ENCODE measurements at places on chromosomes 16 and 17.

DNA sequence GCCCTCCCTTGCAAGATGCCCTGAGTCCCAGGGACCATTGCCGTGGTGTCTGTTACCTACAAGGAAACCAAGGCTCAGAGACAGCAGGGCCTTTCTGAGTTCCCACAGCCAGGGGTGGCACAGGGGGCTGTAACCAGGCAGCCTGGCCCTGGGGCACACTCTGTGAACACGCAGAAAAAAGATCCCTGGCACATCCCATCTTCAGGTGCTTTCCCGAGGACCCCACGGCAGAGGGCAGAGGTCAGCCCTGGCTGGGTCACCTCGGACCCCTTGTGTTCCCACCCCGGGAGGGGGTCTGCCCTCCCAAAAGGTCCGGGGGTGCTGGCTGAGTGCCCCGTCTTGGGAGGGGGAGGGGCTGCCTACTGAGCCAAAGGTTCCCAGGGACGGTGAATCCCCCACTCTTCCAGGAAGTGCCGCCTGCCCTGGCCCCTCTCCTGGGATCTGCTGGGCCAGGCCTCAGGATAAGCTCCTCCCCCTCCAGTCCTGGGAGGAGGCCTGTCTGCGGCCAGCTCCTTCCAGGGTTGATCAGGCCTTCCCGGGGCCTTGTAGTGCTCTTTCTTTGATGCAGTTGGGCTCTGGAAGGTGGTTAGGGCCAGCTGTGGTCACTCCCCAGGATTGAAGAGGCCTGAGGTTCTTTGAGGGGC lies 8.1 kb downstream of the GLIS2 start:
- DNase-seq, result no peak

DNA sequence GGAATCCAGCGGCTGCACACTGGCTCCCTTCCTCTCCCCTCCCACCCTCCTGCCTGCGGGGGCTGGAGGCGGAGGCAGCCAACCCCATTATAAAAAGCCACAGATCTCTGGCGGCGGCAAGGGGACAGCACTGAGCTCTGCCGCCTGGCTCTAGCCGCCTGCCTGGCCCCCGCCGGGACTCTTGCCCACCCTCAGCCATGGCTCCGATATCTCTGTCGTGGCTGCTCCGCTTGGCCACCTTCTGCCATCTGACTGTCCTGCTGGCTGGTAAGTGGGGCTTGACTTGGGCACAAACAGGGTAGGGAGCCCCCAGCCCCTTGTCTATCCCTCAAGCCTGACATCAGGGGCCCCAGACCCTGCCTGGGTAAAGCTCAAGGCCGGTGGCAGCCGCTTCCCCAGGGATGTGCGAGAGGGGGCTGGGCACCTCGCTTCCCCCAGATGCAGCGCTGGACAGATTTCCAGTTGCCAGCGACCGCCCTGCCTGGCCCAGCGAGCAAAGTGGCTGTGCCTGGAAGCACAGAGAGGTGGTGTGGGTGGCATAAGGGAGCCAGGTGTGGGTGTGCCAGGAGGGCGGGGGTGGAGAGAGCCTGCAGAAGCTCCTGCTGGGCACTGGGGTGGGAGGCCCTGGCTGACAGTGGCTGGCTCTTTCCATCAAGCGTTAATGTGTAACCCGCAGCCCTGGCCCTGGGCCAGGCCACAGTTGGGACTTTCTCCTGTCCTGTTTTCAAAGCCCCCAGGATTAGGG lies at the start of gene CX3CL1:
TSS of gene CX3CL1 (plus strand) at position 119 of the 745 bp plus-strand sequence. CDS start at position 198, 79 bp downstream.
- DNase-seq, result no peak

DNA sequence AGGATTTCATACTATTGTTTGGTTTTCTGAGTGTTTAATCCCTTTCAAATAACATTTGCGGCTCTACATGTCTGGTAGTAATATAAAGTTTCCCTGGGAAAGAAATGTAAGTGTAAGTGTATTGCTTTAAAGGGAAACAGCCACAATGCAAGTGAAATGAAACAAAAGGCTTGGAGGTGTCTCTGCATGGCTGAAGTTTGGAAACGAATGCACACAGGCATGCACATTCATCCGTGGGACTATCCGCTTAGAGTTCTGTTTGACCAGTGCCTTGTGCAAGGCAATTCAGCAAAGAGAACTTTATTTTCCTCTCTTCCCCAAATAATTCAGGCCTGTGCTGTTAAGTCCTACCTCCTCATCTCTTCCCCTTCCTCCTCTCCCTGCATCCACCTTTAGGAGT lies 56.1 kb upstream of the MRTFB start:
- no peak for DNase-seq

GRCh38 chr17:3497101-3497500 lies 21.3 kb downstream of the ASPA start:
- no peak for DNase-seq

DNA sequence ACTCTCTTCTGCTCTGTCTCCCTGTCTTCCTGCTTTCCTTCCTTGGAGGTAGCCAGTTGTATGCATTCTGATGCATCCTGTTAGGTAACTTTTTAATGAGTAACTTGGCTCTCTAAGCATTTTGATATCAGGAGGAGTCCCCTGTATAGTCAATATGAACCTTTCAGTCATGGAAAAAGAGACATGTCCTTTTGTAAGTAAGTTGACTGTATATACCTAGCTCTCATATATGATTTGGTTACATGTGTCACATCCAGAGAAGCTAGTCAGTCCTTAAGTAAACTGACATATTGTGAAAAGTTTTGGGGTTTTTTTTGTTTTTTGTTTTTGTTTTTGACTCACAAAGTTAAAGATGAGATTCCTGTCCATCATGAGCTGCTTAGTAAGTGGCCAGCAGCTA lies 18.8 kb downstream of the UTP18 start:
- no peak for DNase-seq

- DNase-seq, result no peak
Measured at GRCh38 chr17:67619555-67619954, 98.2 kb upstream of the NOL11 start.

GRCh38 chr17:40596261-40596919 lies 31.1 kb upstream of the CCR7 start:
- DNase-seq, result no peak

GRCh38 chr17:14015271-14015670 lies 54.0 kb upstream of the COX10 start:
- no peak for DNase-seq

GRCh38 chr17:80106751-80107150 lies 5.4 kb downstream of the GAA start:
- DNase-seq, result no peak

DNA sequence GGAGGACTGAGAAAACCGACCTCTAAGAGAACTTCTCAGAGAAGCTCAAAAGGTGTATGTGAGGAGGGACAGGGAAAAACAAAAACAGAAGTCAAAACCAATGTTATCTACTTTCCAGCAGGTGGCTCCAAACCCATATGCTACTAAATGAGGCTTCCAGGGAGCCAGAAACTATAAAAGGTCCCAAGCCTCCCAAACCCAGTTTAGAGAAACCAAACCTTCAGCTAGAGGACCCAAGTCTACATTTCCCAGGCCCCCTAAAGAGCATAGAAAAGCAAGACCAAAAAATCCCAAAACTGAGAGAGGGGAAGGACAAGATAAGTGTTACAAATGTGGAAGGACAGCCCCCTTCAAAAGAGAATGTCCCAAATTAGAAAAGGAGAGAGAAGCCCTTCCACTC lies 3.7 kb downstream of the HPR start:
- no peak for DNase-seq

DNA sequence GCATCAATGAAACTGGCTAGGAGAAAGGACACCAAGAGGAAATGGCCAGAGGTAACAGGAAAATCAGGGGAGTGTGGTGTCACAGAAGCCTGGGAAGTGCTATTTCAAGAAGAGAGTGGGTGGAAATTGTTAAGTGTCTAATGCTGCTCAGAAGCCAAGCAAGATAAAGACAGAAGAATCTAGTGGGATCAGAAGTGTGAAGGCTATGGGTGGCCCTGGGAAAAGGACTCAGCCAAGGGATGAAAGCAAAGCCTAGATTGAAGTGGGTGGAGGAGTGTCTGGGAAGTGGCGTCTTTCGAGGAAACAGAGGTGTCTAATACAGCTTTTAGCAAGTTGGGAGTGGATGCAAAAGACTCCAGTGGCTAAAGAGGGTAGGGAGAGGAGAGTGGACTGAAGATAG lies 13.4 kb downstream of the PDZD9 start:
- DNase-seq, result no peak

DNA sequence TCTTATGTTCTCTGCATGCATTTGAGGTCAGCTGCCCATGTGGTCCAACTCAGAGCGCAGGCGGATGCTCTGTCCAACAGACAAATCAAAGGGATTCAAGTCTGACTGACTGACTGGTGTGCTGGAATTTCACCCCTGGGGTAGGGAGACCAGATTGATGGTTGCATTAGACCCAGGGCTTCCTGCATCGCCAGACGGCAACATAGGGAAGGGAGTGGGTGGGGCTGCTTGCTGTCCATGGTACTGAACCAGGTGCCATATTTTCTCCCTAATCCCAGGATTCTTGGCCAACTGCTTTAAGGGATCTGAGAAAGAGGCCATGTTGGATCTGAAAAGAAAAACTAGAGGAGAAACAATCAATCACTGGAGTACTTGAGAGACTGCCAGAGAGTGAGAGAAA lies 332.0 kb downstream of the XYLT1 start:
- no peak for DNase-seq

- no peak for DNase-seq
Measured at GRCh38 chr17:67679225-67679624, 38.5 kb upstream of the NOL11 start.

DNA sequence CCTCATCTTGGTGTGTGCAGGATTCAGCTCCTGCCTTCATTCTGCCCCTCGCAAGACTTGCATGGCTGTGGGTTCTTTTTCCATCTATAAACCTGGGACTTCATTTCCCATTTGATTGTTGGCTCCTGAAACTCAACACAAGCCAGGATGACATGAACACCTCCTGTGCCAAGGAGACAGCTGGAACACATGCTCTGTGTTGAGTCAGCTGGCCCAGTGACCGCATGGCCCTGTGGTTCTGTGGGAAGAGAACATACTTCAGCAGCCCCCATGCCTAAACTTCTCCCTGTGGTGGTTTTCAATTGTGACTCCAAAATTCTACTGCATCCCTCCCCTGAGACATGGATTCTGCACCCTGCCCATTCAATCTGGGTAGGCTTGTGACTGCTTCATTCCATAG lies 57.9 kb upstream of the FOXF1 start:
- DNase-seq, result no peak

DNA sequence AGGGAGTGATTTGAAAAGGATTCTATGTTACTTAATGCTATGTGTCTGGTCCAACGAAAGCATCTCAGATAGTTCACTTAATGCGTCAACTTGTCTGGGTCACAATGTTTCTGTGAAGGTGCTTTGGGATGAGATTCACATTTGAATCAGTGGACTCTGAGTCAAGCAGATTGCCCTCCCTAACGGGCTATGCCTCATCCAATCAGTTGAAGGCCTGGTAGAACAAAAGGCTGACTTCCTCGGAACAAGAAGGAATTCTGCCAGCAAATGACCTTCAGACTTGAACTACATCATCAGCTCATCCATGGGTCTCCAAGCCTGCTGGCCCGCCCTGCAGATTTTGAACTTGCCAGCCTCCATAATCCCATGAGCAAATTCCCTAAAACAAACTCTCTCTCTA lies 15.2 kb downstream of the EMP2 start:
- no peak for DNase-seq

GRCh38 chr17:82154881-82155331 lies 56.9 kb upstream of the FASN start:
- DNase-seq, result no peak

- no peak for DNase-seq
Measured at GRCh38 chr17:16199093-16199492, 16.2 kb downstream of the NCOR1 start.

DNA sequence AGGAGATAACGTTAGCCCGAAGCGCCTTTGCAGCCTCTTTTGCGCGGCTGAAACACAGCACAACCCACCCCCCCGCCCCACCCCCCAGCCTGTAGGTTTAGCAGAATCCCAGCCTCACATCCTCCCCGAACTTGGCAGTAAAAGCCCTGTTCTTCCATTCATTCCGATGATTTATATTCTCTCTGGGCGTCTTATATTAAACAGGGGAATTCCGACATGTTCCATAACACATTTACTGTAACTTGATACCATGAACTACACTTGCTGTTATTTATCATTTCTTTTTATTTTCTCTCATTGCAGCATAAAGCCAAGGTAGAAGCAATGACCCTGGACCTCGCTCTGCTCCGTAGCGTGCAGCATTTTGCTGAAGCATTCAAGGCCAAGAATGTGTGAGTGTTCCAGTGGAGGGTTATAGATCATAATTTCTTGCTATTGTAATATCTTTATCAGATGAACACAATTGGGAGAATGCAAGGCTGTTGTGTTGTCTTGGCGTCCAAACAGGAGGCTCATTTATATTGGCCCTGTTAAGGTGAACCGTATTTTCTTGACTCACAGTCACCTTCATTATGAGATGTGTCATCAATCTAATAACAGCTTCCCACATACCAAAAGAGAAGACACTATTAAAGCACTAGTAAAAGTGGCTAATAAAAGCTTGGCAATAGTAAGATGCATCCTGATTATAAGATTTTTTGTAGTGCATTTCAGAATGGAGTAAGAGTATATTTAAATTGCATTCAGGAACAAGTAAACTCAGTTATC lies 287.3 kb downstream of the WWOX start:
- DNase-seq, result no peak

DNA sequence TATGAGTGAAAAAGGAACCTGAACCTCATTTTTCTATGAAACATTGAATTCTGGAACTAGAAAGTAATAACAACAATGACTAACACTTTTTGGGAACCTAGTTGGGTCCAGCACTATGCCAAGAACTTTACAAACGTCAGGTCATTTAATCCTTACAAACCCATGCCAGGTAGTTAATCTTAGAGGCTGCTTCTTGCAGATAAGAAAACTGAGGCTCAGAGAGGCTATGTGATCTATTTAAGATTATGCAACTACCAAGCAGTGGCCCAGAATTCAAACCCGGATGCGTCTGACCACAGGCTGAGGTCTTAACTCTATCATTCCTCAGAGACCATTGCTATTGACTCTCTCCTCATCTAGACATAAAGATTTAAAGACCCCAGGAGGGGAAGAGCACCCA lies 358.7 kb downstream of the GRIN2A start:
- no peak for DNase-seq

- DNase-seq, result no peak
Measured at GRCh38 chr17:1413281-1413791, 13.3 kb upstream of the YWHAE start.
